ENCODE measurements at places on chromosomes 5 and 9.

DNA sequence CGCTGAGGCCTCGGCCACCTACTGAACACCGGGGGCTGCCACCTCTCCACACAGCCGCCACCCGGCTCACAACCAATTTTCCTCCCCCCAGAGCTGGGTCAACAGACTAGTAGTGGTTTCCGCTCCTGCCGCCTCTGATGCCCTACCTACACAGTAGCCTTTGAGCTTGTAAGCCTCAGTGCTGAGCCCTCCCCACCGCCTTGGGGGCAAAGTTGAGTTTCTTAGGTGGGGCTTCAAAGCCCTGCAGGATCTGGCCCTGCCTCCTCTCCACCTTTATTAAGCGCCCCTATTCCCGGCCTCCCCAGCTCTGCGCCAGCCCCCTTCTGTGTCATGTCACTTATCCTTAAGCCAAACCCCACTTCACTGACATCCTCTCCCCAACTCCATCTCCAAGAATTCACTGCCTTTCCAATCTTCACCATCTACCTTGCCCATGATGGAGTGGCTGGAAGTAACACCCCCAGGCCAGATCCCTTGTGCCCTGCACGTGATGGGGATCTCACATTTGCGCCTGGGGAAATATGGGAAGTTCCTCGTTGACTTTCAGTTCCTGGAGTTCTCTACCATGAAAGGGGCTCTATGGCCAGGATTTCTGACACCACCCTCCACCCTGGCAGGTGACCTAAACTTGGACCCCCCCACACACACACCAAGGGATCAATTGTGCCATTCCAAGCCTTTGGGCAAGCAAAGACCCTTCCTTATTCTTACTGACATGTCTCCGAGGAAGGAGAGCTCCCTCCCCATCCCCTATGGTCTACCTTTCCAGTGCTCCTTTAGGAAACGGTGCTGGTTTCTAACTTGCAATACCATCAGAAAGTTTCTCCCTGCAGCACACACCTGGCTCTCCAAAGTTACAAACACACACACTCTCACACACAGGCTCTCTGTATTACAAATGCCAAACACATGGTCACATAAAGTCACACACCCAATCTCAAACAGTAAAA lies 2.7 kb upstream of the CNTFR start:
- no peak for DNase-seq

GRCh38 chr5:133364936-133365707 lies 247.2 kb downstream of the FSTL4 start:
- no peak for DNase-seq

- DNase-seq: no peak
Measured at GRCh38 chr9:134978272-134978671, 60.6 kb upstream of the FCN1 start.

DNA sequence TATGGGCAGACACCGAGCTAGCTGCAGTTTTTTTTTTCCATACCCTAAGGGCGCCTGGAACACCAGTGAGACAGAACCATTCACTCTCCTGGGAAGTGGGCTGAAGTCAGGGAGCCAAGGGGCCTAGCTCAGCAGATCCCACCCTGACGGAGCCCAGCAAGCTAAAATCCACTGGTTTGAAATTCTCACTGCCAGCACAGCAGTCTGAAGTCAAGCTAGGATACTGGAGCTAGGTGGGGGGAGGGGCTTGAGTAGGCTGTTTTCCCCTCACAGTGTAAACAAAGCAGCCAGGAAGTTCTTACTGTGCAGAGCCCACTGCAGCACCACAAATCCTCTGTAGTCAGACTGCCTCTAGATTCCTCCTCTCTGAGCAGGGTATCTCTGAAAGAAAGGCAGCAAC lies 151.7 kb upstream of the HCN1 start:
- DNase-seq: no peak

DNA sequence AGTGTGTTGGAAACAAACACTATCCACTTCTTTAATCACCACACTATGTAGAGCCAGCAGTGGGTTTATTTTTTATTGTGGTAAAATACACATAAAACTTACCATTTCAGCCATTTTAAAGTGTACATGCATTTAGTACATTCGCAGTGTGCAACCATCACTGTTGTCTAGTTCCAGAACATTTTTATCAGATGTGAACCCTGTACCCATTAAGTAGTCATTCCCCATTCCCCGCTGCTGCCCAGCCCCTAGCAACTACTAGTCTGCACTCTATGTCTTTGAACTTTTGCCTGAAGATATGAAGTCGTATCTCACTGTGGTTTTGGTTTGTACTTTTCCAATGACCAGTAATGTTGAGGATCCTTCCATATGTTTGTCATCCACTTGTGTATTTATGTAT lies 30.2 kb upstream of the F2R start:
- DNase-seq: no peak

DNA sequence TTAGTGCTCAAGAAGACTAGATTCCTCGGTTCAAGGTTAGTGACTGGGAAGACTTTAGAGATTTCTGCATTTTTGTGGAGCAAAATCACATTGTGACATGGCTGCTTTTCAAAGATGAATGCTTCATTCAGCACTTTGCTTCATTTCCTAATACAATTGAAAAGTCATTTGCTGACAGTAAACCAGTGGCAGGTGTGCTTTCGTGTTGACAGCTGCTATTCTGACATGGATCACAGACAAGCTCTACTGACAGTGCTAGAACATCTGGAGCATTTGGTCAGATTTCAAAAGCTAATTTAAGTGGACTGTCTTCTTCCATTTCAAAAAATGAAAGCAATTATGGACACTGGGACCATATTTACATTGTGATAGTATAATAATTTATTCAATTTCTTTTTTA lies 1060.1 kb downstream of the PTPRD start:
- no peak for DNase-seq

- DNase-seq: no peak
Measured at GRCh38 chr9:113187929-113188595, 33.0 kb downstream of the FKBP15 start.

- DNase-seq: no peak
Measured at GRCh38 chr5:179233909-179234562, 111.2 kb downstream of the ADAMTS2 start.

GRCh38 chr5:42216904-42217303 lies 206.3 kb upstream of the GHR start:
- DNase-seq: no peak

DNA sequence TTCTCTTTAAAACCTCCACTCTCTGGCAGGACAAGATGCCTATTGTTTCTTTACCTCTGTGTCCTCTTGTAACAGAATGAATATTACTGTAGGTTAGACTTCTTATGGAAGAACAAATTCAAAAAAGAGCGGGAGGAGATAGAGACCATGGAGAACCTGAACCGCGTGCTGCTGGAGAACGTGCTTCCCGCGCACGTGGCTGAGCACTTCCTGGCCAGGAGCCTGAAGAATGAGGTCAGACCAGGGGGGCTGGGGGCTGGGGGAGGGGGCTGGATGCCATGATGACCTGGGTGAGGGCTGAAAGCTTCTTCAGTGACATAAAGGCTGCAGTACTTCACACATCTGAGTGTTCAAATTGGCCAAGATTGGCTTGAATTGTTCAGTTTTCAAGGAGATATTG lies 61.4 kb downstream of the CFAP90 start:
- DNase-seq: no peak

DNA sequence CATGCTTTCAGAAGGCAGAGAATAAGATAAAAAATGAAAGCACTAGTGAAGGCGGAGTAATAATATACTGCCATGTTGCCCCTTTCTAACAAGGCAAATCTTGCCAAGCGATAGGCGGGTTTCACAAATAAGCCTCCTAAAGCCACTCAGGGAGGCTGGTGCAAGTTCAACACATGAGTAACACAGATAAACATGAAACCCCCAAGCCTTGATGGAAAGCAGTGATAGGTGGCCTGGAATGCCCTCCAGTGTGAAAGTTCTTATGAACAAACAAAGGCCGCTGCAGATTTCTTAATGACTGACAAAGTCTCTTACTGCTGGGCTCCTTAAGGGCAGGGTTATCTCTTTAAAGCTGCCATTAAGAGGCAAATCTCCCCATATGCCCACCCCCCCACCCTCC lies 154.7 kb downstream of the ZDHHC21 start:
- DNase-seq: no peak

DNA sequence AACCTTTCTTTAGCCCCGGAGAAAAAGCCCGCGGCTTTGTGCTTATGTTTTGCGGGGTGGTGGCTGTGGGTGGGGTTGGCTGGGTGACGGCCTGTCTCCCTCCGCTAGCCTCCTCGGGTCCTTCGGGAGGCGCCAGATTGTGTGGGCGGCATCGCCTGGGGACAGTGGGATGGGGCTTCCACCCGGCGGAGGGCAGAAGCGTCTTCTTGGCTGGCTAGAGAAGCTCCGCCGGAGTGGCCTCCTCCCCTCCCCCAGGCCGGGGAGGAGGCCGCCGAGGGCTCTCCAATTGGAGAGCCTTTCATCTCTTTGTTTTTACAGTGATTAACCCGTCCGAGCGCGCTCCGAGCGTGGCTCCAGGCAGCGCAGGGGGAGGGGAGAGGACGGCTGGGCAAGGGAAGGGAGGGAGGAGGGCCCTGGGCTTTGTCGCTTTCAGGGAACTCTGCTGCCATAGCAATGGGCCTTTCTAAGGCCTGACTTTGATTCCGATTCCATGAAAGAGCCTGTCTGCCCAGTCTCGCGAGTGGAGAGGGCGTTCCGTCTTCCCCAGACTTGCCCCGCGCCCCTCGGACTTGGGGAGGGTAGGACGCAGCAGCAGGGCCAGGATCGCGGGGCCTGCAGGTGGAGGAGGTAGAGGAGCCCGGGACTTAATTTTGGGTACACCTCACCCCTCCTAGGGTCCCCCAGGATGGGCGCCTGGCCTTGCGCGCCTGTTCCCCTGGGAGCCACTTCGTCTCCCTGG lies 36.7 kb upstream of the TIFAB start:
- no peak for DNase-seq

DNA sequence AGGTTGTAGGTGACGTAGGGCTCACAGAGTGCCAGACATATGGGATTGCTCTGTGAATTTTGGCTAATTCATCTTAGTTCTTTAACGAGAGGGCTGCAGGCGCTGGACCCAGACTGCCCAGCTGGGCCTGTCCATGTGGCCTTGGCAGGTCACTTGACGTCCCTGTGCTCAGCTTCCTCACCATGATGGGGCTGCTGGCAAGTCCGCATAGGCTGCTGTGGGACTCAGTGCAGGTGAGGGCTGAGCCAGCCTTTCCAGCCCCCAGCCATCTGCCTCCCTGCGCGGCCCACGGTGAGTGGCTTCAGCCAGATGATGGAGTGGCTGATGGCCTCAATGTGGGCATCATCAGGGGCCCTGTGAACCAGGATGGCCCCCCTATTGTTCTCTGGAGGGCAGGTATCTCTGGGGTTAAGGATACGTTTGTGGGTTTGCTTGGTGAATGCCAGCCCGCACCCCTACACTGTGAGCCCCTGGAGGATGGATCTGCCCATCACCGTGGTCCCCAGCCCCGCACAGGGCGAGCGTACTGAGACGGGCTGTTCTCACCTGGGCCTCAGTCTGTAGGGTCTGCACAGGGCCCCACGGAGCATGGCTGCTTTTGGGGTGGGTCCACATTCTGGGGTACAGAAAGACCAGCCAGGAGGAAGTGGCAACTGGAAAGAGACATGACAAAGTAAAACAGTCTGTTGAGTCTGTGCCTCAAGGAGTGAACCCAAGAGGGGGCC lies 3.7 kb downstream of the CARD19 start:
- DNase-seq: no peak

- DNase-seq: no peak
Measured at GRCh38 chr9:85716031-85716877, 25.5 kb downstream of the AGTPBP1 start.

DNA sequence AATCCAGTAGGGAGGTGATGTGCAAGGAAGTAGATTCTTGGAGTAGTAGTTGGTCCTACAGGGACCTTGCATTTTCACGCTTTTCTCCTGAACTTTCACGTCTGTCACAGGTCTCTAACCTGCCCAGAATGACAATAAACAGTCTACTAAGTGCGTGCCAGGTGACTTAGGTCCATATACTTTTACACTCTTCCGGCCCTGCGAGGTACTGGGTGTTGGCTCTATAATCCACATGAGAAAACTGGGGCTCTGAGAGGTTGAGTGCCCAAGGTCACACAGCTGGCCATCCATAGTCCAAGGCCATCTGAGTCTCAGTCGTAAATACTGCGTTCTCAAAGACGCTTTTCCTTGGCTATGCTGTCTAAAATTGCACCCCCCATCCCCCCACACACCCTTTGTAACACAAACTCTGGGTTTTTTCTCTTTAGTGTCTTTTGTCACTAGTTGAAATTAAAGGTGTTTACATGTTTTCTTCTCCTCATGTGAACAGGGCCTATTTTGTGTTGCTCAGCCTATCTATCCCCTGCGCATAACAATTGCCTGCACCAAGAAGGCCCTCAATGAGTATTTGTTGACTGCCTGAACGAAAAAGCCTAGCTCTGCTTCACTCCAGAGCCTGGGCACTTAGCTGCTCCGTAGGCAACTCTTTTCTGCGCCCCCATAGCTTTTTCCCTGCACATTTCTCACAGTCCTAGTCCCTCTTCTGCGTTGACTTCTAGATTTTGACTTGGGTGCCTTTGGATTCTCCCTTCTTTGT lies 943 bp downstream of the SFXN1 start:
- no peak for DNase-seq

DNA sequence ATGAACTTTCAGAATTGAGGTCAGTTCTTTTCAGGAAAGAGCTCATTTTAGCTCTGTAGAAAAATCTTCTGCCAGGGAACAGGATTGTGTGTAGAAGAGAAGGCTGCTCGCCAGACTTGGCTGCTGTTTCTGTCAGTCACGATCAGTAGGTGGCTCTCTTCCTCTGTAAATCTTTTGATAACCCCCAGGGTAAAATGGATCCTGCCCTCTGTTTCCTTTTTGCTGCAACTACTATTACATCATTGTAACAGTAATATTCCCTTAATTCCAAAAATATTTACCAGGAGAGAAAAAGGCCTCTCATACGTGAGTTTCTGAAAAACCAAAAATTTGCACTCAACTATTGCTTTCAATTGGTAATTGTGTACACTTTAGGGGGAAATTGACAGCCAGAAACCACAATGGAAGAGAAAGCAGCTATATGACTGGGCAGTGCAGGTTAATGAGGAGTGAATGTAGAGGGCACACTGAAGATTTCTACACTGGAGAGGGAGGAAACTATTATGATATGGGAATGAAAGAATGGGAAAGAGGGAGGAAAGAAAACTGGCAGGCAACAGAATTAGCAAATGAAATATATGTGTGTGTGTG lies 12.3 kb downstream of the IFNA21 start:
- DNase-seq: no peak

- no peak for DNase-seq
Measured at GRCh38 chr5:75521195-75521594, 9.5 kb downstream of the POLK start.

- DNase-seq: no peak
Measured at GRCh38 chr5:44365345-44365744, 23.9 kb downstream of the FGF10 start.

GRCh38 chr9:114484215-114484853 lies 20.9 kb downstream of the WHRN start:
- DNase-seq: no peak

- no peak for DNase-seq
Measured at GRCh38 chr9:91741522-91741921, 208.5 kb downstream of the ROR2 start.

Data from T-helper 17 cell (primary cell).